HuH-7 (cell line): ENCODE measurements at places on chromosomes 5 and 9.

DNA sequence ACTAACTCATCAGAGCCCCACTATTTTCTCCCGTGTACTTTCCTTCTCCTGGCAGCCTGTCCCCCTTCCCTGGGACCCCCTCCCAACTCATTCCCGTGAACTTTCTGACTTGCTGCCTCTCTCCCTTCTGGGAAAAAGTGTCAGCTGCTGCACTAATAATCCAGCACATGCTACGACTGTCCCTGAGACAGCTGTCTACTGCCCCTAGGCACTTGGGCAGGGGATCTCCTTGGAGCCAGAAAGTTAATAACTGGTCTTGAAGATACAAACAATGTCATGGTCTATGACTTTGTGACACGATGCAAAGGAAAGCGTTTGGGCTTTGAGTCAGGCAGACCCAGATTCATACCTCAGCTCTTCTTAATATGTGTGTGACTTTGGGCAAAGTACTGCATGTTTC lies 10.1 kb upstream of the RNF183 start:
- DNase-seq: no peak

- DNase-seq: no peak
Measured at GRCh38 chr9:112558476-112558875, 71.8 kb downstream of the KIAA1958 start.

DNA sequence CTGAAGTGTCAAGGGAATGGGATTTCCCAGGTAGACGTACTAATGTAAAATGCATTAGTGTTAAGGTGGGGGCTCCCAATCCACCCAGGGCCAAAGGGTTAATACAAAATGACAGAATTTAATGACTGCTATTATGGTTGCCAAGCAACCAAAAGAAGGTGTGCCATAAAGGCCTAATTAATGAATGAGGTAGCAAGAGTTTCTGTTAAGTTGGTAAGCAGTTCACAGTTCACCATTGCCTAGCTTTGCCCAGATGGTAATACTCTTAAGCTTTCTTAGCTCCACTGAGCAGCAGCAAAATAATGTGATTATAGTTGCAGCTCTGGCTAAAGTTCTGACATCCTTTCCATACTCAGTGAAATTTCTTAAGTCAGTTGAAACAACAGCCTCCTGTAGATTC lies 211.7 kb downstream of the DENND1A start:
- DNase-seq: no peak

DNA sequence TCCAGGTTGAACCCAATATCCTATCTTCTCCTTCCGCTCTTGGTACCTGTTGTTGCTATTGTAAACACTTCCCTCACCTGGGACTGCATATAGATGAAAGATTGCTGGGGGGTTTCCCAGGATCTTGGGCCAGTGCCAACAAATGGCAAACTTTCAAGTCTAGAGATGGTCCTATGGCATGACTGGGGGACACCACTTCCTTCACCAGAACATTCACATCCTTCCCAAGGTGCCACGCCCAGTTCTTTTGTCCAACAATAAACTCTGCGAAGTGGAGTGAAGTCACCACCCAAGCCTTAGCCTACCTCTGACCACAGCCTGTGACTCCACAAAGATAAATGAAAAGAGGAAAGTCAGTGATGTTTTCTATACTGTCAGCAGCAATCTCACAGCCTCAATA lies 34.4 kb downstream of the DOCK8 start:
- no peak for DNase-seq

GRCh38 chr9:116843863-116844620 lies 156.9 kb downstream of the TRIM32 start:
- no peak for DNase-seq

- no peak for DNase-seq
Measured at GRCh38 chr9:15433661-15434060, 11.0 kb downstream of the SNAPC3 start.

GRCh38 chr9:91516777-91517176 lies 93.1 kb upstream of the NFIL3 start:
- no peak for DNase-seq

- peak; percentile 78 for DNase-seq
Measured at GRCh38 chr9:86099701-86100364, 475 bp upstream of the GOLM1 start.

- no peak for DNase-seq
Measured at GRCh38 chr9:126160067-126160853, 166.4 kb upstream of the MVB12B start.

DNA sequence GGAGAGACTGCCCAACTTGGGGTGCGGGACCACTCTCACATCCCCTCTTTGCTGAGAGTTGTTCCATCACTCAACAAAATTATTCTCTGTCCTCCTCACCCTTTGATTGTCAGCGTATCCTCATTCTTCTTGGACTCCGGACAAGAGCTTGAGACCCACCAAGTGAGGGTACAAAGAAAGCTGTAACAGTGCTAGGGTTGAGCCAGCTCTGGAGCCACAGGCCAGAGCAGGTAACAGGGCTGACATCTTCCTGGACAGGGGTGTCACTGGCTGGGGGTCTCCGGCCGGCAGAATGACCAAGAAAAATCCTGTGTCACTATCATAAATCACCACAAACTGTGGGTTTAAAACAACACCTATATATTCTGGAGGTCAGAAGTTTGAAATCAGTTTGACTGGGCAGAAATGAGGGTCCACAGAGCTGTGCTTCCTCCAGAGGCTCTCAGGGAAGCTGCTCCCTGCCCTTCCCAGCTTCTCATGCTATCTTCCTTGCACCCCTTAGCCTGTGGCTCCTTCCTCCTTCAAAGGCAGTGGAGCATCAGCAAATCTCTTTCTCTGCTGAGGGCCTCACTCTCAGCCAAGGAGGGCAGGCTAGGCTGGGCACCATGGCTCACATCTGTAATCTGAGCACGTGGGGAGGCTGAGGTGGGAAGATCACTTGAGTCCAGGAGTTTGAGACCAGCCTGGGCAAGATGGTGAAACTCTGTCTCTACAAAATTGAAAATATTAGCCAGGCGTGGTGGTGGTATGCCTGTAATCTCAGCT lies 4.1 kb upstream of the BBLN start:
- DNase-seq: no peak

GRCh38 chr9:107447081-107447480 lies 42.5 kb downstream of the KLF4 start:
- DNase-seq: no peak

DNA sequence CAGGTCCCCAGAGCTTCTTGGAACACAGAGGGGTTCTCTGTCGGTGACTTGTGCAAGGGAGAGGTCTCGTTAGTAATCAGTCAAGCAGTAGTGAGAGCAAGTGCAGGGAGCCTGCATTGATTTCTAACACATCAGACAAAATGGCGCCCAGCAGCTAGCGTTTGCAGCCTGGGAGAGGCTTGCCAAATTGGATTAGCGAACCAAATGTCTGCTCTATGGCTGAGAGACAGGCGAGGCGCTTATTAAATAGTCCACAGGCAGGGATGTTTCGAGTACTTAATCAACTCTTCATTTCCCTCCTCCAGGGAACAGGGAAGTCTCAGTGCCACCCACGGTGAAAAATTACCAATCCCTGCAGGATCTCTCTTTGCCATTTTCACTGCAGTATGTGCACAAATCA lies 131.4 kb upstream of the SHB start:
- no peak for DNase-seq

DNA sequence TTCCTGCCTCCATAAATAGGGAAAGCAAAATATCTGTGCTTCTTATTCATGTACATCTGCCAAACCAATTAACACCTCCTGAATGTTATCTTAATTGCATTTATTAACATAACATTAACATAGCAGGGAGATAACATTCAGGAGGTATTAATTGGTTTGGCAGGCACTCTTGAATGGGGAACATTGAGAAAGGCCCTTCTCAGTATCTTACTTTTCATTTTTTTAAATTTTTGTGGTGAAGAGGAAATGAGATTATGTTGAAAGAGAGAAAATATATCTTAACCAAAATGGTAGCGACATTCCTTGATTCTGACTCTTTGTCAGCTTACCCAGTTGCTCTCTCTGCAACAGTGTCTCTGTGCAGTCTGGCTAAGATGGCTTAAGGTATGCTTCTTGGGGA lies 100.4 kb upstream of the TLE1 start:
- DNase-seq: no peak

- peak; percentile 17 for DNase-seq
Measured at GRCh38 chr5:42074353-42074752, 149.3 kb downstream of the FBXO4 start.

- DNase-seq: no peak
Measured at GRCh38 chr5:68420476-68421344, 205.2 kb downstream of the PIK3R1 start.

DNA sequence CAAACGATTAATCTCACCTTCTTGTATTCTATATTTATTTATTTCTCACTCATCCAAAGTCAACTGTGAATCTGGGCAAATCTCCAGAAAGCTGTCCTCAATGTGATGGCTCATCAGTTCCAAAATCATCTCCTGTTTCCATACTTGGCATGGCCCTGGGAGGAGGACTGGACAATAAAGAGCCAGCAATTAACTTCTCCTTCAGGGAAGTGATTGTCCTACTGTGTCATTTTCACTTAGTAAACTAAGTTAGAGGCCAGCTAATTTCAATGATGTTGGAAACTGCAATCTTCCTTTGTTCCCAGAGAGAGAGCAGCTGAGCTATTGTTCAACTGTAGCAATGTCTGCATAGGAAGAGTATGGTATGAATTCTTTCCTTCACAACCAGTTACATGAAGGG lies 17.5 kb downstream of the CDH12 start:
- no peak for DNase-seq

DNA sequence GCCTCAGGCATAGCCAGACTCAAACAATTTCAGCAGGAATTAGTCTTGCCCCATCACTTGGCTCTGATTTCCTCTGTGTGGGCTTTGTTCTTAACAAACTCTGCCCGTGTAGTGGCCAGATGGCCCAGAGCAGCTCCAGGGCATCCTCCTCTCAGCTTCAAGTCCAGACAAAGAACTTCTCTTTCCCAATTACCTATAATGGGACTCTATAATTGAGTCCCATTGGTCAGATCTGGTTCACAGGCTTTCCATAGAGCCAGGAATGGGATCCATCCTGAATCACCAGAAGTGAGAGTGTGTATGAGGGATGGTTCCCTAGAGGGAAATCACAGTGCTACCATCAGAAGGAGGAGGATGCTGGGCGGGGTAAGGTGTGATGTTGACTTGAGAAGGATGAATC lies 515.8 kb downstream of the KIF4B start:
- no peak for DNase-seq

DNA sequence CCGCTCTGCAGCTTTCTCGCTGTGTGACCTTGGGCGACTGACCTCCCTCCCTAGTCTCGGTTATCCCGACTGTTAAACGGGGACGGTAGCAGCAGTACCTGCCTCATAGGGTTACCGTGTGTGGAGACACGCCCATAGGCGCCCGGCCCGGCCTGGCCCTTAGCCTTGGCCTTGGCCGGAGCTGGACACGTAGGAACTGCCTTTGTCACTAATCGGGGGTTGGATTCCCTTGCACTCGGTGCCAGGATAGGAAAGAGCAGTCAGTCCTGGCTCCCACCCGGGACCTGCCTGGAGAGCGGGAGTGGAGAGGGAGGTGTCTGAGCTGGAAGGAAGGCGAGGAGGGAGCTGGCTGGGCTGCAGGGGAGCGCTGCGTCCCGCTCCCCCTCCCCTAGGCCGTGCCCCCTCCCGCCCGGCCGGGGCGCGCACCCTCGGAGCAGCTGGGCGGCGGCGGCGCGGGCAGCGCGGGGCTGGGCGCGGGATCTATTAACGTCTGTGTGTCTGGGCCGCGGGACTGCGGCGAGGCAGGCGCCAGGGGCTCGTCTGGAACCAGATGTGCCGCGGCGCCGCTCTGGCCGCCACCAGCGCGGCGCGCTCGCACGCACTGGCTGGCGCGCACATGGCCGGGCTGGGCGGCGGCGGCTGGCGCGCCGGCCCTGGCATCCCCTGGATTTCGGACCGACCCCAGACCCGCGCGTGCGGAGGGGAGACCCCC lies 31.7 kb downstream of the PRRX2 start:
- peak; percentile 55 for DNase-seq

GRCh38 chr5:125196481-125197111 lies 450.2 kb upstream of the ZNF608 start:
- DNase-seq: no peak

DNA sequence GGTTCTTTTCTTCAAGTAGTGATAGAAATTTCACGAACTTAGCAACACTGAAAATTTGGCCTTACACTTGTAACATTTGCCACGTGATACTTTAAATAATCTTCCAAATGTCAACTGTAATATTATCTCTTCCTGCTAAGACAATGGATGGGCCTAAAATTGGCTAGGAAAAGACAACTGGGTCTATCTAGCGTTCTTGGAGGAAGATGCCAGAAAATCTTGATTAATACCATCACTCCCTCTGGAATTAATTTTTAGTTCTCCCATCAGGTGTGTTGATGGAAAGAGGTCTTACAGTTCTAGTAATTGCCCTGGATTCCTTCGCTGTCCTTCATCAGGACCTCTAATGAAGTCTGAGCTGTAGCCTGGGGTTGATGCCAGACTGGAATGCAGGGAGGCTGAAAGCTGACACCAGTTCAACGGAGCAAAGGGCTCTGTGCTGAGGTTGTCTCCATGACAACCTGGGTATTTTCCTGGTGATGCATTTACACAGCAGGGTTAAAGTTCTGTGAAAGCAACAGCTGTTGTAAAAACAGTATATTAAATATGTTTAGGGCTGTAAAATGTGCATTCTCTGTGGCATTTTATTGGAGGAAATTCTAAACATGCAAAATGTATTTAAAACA lies 92.3 kb downstream of the GAS1 start:
- peak; percentile 32 for DNase-seq

DNA sequence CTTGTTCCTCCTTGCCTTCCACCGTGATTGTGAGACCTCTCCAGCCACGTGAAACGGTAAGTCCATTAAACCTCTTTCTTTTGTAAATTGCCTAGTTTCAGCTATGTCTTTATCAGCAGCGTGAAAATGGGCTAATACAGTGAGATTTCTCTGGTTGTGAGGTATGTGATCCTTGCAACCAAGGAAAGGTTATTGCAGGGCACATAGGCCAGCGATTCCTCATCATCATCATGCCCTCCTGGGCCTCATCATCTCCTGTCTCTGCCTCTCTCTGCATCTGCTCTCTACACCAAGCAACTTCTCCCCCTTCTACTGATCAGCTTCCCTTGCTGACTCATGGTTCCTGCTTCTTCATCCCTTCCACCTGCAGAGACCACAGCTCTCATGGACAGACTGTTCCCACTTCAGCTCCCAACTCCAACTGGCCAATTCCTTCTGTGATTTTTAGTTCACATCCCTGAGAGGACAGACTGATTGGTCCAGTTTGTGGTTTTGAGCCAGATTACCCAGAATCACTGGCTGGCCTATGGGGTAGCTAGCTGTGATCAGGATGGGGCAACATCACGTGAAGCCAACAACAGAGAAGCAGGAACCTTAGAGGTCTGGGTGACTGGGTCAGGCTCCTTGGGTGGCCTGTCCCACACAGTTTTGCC lies 53.1 kb downstream of the LIX1 start:
- no peak for DNase-seq

DNA sequence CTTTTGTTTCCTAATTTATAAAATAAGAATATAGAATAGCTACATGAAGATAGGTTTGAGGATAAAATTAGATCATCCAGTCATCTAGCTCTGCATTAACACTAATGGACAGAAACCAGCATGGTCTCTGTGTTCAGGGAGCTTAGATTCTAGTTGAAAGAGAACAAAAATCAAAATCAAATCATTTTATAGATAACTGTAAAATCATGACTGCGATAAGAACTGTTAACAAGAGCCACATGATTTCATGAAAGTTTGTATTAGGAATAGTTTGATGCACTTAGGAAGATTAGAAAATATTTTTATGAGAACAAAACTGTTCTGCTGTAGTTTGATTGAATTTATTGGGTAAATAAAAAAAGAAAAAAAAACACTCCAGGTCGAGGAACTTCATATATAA lies 1074.7 kb downstream of the MAT2B start:
- DNase-seq: no peak

GRCh38 chr9:103949096-103949495 lies 145.0 kb upstream of the SMC2 start:
- no peak for DNase-seq

- no peak for DNase-seq
Measured at GRCh38 chr5:83993803-83994202, 273.1 kb upstream of the HAPLN1 start.
